ENCODE measurements at places on chromosomes 16 and 17. TPM values are rescaled to one million over a fixed set of nuclear protein-coding genes. Genes with fewer than 3 reads are reported as not detected.

- DNase-seq, result no peak
These were observed 35.3 kb downstream of the CUEDC1 start for GRCh38 chr17:57919918-57920317.

DNA sequence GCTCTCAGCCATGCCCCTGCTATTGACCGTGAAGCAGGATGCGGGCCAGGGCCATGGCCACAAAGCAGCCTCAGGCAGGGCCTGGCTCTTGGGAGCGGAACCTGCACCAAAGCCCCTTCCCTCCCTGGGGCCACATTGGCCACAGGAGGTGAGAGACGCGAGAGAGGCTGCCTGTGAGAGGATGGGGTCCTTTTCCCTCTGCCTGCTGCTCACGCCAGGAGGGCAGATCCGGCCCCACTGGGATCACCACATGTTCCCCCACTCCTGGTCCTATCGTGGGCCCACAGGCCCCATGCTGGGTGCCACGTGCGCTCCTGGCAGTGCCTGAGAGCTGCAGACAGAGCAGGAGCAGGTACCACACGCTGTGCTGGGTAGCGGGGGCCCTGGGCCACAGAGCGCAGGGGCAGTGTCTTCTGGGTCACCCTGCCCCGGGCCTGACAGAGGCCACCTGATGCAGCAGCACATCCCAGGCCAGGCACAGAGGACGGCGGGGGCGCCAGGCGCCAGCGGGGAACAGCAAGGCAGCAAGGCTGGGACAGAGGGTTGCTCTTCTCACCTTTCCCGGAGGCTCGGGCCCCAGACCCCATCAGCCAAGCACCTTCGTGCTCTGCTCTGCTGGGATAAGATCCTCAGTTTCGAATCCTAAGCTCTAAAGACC, 9.2 kb upstream of the NUDT16L1 start:
- DNase-seq, result peak; percentile 88

DNA sequence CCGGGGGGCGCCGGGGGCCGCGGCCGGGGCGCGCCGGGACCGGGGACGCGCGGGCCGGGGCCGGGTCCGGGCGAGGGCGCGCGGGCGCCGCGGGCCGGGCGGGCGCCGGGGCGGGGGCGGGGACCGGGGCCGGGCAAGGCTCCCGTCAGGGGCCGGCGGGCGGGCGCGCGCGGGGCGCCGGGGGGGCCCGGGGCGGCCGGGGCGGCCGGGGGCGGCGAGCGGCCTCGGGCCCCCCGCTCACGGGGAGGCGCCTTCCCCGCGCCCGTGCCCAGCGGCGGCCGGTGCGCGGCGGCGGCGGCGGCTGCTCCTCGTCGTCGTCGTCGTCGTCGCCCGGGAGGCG, 563 bp downstream of the ZCCHC14 start:
- no peak for DNase-seq

DNA sequence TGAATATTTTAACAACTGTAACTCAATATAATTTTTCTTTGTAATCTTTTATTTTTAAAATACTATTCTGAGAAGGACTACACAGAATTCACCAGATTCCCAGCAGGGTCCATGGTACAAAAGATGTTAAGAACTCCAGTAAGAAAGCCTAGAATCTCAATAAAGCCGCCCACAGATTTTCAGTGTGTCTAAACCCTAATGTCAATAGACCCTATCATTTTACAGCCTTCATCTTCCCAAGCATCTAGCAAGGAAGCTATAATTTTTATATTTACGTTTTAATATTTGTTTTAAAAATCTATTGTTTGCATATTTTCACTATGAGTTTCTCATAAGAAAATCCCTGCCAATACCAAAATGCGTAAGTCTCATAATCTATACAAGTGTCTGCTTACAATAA, 148.5 kb downstream of the CEP112 start:
- DNase-seq, result no peak

RPUSD1 gene
- total RNA-seq, result 6.7 TPM

CHST5 gene
- total RNA-seq, result not detected

BLTP2 gene
- total RNA-seq, result 33.2 TPM

RASD1 gene
- total RNA-seq, result 177 TPM

All from right lobe of liver (tissue), 6 donors.